Brain microvascular endothelial cell (primary cell): ENCODE measurements at places on chromosomes 5 and 9.

GRCh38 chr9:11319538-11319937 is 706.7 kb upstream of the PTPRD start:
- peak; percentile 13 for DNase-seq

DNA sequence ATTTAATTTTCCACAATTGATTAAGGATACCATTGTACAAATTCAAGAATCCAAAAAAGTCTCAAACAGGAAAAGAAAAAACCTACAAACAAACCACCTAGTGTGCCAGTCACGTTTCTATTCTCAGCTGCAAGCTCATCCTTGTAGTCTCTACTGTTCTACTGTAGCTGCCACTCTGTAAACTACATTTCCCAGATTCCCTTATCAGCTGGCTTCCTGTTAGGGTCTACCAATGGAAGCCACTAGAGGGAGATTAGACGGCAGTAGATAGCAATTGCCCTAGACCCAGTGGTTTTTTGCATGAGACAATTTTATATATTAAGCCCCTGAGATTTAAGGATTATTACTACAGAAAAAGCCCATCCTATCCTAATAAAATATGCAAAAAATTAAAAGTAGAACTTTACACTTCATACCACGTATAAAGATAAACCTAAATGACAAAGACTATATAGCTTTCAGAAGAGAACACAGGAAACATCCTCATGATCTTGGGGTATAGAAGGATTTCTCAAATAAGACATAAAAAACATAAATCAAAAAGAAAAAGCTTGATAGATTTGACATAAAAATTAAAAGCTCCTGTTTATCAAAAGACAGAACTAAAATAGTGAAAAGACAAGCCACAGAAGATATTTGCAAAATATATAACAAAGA is 37.4 kb downstream of the P4HA2 start:
- DNase-seq: peak; percentile 62

GRCh38 chr9:4357929-4358328 is 58.1 kb upstream of the GLIS3 start:
- DNase-seq: no peak

DNA sequence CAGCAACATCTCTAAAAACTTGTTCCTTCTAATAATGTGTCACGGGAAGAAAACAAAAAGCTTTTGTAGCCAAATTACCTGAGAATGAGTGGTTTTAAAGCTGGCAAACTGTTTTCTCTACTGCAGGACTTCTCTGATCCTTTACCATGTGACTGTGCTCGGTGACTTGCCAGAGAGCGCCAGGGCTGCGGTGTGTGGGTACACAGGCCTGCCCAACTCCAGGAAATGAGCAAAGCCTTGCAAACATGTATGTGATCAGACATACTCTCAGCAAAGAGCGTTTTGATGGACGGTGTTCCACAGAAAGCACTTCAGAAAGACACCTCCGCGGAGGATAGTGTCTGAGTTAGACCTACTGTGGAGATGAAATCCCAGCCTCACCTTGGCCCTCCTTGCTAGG is 157.3 kb downstream of the SPOCK1 start:
- DNase-seq: no peak

- DNase-seq: no peak
Observed at GRCh38 chr5:154296525-154297159, 106.1 kb downstream of the GALNT10 start.

GRCh38 chr9:88979791-88980190 is 11.5 kb upstream of the S1PR3 start:
- no peak for DNase-seq

- no peak for DNase-seq
Observed at GRCh38 chr5:139688088-139688702, 40.0 kb downstream of the CXXC5 start.

- DNase-seq: no peak
Observed at GRCh38 chr9:9881692-9882091, 731.1 kb downstream of the PTPRD start.

- DNase-seq: no peak
Observed at GRCh38 chr9:99116003-99116411, 11.1 kb downstream of the TGFBR1 start.

DNA sequence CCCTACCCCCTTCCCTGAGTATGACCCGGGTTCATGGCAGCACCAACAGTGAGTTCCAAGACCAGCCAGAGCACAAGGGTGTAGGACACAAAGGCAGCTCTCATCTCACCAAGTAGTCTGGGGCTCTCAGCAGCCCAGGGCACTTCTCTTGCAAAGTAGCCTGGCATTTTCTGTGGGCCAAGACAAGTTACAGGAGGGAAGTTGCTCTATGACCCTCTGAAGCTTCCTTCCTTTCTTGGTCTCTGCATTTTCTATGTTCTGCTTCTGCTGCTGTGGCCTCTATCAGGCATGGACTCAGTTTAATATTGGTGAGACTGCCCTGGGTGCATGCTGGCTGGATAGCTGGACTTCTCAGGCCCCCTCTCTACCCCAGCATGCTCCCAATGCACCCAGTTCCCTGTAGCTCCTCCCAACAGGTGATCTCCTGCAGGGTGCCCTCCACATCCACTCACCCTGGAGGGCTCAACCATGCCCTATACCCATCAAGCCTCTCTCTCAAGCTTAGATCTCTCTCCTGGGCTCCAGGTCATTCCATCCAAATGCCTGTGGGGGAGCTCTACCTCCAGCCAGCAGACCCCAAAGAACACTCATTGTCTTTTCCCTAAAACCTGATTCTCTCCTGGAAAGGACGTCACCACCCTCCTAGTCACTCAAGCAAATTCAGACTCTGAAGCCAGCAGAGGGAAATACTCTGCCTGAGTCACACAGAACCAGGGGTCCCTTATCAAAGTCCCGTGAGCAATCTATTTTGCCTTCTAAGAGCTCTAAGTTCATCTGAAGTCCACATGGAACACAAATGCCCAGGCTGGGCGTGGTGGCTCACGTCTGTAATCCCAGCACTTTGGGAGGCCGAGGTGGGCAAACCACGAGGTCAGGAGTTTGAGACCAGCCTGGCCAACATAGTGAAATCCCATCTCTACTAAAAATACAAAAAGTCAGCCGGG is 13.8 kb downstream of the TBC1D2 start:
- DNase-seq: no peak

DNA sequence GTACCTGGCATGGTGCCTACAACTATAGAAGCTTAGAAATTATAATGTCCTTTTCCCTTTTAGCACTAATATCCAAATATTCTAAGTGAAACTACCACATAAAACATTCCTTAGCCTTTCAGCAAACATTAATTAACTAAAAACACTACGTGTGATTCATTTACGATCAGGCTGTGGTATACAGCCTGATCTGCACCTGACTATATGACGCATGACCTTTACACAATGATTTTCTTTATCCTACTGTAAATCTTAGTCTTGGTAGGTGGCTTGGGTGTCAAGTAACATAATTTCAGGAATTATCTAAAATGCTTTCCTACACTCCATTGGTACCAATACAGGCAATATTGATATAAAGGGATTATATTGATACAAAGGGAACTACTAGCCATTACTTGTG is 686.7 kb downstream of the DTWD2 start:
- DNase-seq: no peak

DNA sequence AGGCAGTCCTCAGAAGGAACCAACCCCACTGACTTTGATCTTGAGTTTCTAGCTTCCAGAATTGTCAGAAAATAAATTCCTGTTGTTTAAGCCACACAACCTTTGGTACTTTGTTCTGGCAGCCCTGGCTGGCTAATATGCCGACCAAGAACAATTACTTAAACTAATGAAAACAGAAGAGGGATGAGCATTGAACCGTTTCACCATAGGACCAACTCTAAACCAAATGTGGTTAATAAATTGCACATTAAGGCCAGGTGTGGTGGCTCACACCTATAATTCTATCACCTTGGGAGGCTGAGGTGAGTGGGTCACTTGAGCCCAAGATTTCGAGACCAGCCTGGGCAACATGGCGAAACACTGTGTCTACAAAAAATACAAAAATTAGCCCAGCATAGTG is 160.9 kb upstream of the RAI14 start:
- no peak for DNase-seq
